HepG2 (cell line): ENCODE measurements at places on chromosomes 1 and 21.

GRCh38 chr1:217647791-217648190 is 16.6 kb downstream of the SPATA17 start:
- DNase-seq: no peak

- DNase-seq: no peak
Measured at GRCh38 chr1:39733161-39733560, 5.5 kb upstream of the PPIE start.

GRCh38 chr1:97764991-97765390 is 155.8 kb downstream of the DPYD start:
- no peak for DNase-seq

GRCh38 chr1:233278631-233279030 is 16.9 kb downstream of the PCNX2 start:
- no peak for DNase-seq

GRCh38 chr1:117861694-117862093 is 67.7 kb downstream of the GDAP2 start:
- no peak for DNase-seq

GRCh38 chr1:153793261-153793972 is 18.2 kb downstream of the SLC27A3 start:
- no peak for DNase-seq

GRCh38 chr21:18443701-18444100 is 40.1 kb upstream of the TMPRSS15 start:
- no peak for DNase-seq

GRCh38 chr1:46529031-46529630 is 22.3 kb downstream of the KNCN start:
- DNase-seq: no peak

GRCh38 chr1:47436979-47437446 is 831 bp upstream of the FOXD2 start:
- DNase-seq: no peak

- no peak for DNase-seq
Measured at GRCh38 chr1:114076308-114076707, 77.4 kb downstream of the SYT6 start.

DNA sequence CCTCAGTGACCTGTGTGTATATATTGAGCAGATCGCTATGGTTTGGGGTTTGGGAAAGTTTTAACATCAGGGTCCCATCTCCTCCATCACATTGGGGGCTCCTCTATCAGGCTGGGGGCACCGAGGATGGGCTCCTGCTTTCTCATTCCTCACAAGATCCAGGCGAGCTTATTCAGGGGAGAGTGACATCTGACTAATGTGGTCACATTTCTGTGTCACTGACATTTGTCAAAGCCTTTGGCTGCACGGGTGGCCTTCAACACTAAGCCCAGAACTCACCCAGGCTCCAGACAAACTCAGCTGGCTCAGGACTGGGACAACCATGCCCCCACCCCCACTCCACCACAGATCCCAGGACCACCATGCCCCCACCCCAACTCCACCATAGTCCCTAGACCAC is 103.3 kb upstream of the IFFO2 start:
- DNase-seq: no peak

DNA sequence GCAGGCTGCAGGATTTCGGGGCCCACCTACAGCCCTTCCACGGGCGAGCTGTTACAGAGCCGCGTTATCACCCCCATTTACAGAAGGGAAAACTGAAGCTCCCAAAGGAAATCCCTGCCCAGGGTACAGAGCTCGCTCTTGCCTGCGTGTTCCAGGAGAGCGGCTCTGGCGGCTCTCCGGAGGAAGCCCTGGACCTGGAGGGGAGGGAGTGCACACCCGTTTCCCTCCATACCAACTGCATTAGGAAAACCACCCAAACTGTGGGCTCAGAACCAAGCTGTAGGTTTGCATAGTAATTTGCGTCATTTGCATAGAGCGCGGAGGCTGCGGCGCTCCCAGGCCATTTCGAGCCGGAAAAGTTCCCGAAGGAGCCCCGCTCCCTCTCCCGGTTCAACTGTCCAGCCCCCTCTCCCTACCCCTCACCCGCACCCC is 24.7 kb upstream of the ADGRB2 start:
- peak; percentile 28 for DNase-seq

- DNase-seq: no peak
Measured at GRCh38 chr1:76820028-76820427, 47.3 kb upstream of the ST6GALNAC5 start.

- no peak for DNase-seq
Measured at GRCh38 chr1:230679192-230679591, 34.7 kb downstream of the AGT start.

DNA sequence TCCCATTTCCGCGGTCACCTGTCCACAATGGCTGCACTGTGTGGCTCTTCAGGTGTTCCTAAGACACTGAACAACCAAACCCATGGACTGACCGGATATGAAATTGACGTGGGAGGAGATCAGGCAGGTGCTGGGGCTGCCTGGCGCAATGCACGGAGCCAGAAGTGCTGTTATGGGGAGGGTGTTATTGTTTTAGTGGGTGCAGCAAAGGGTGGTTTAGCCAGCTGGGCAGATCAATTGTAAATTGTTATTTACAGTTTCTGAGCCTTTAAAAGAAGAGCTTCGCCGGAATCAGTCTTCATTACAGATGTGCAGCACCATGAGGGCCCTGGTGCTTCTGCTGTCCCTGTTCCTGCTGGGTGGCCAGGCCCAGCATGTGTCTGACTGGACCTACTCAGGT is at the start of gene CA6:
Gene CA6 (plus strand): TSS at position 301 of the 400 bp plus-strand sequence. CDS start 19 bp downstream, at position 320.
- DNase-seq: no peak

- DNase-seq: no peak
Measured at GRCh38 chr1:23393706-23394105, 24.1 kb upstream of the ZNF436 start.

GRCh38 chr1:20597650-20598049 is 8.8 kb downstream of the CDA start:
- DNase-seq: no peak

GRCh38 chr1:54813485-54814125 is 12.5 kb upstream of the TTC22 start:
- no peak for DNase-seq

GRCh38 chr1:88877382-88877825 is 14.0 kb downstream of the GTF2B start:
- peak; percentile 24 for DNase-seq

GRCh38 chr1:119549719-119550132 is 42.7 kb downstream of the HSD3B1 start:
- DNase-seq: peak; percentile 53

DNA sequence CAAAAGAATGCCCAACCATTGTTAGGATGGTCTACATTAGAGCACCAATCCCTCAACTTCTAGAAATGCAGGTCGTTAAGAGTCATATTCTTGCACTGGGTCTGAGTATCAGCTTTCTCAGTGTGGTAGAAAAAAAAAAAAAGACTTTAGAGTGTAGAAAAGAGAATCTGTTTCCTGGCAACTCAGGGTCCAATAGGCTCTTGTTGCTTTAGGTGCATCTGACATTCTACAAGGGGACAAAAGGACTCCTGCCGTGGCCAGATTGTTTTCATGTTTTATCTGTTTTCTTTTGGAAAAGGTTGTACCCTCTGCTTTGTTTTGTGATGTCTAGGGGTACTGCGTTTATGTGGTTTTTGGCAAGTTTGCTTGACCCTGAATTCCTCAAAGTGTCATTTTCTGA is 105.4 kb upstream of the KCNK2 start:
- DNase-seq: no peak

GRCh38 chr1:200929530-200930278 is 35.0 kb downstream of the INAVA start:
- no peak for DNase-seq

- DNase-seq: peak; percentile 50
Measured at GRCh38 chr1:55443175-55443915, 228.2 kb upstream of the USP24 start.

DNA sequence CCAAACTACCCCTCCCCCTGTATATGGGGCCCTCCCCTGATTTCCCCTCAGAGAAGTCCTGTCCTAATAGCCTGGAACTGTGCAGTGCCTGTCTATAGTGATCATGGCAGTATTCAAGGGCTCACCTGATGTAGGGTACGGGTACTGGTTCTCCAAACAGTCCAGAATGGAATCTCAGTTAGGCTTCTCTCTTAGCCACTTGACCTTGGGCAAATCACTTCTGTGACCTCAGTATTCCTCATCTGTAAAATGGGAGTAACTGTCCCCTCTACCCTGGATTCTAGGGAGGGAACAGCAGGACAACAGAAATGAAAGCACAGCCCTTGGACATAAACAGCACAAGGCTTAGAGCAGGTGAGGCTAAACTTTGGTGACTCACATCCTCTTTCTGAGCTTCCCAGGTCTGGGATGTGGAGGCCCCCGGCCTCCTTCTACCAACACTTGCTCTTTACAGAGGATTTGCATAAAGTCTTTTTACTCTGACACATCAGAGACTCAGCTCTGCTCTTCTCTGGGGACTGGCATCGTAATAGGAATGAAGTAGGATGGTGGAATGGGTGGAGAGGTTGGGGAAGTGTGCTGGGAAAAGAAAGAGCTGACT is 20.0 kb upstream of the PDZK1IP1 start:
- DNase-seq: no peak

DNA sequence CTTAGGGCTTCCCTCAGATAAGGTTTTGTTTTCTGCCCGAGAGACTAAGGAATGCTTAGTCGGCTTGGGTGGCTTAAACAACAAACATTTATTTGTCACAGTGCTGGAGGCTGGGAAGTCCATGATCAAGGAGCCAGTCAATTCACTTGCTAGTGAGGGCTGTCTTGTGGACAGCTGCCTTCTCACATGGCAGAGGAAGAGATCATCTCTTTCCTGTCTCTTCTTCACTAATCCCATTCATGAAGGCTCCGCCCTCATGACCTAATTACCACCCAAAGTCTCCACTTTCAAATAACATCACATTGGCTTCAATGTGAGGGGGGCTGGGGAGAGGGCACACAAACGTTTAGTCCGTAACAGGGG is 50.5 kb upstream of the IL12RB2 start:
- no peak for DNase-seq

DNA sequence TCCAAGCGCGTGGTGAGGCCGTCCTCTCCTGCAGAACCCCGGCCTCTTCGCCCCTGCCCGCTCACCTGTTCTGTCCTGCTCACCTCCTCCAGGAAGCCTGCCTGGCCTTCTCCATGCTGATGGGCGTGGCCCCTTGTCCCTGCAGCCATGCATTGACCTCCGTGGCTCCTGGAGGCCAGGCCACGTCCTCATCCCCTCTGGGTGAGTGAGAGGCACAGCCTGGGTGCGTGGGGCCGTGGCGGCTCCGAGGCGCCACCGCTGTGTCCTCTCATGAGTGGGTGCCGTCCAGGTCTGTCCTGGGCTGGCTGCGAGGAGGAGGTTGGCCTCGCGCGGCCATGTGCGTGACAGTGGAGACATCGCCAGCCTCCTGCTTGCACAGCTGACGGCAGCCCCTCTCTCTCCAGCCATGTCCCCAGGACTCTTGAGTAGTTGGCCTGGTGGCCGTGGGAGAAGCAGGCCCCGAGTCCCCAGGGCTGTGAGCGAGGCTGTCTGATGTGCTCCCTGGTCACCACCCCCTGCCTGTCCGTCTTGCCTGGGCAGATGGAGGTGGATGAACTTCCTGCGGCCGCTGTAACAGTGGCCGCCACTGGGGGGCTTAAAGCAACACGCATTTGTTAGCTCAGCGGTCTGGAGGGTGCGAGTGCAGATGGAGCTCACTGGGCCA is 58.1 kb downstream of the PRKCZ start:
- peak; percentile 40 for DNase-seq

DNA sequence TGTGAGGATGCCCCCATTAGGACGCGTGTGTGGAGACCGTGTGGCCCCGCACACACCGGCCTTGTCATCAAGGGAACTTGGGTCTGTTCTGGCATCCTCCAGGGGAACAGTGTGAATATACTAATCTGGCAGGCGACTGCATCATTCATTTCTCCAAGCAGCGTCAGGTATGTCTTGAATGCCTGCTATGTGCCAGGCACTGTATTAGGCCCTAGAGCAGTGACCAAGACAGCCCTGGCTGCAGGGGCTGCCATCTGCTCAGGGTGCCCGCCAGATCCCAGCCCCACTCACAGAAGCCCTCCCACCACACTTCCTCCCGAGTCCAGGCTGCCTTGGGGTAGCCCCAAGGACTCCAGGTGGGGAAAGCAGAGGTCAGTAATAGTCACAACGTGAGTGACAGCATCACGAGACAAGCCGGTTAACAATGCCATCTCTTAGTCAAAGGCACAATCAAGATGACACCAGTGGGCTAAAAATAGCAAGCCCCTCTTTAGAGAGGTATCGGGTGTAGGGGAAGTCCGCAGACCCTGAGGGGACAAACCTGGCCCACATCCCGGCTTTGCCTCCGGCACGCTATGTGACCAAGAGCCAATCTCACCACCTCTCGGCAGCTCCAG is 7.5 kb upstream of the LAPTM5 start:
- no peak for DNase-seq

- no peak for DNase-seq
Measured at GRCh38 chr1:198417039-198417438, 123.4 kb downstream of the ATP6V1G3 start.

GRCh38 chr1:186443638-186444037 is 17.3 kb downstream of the PDC start:
- no peak for DNase-seq

GRCh38 chr1:245197911-245198379 is 43.2 kb downstream of the KIF26B start:
- DNase-seq: no peak

GRCh38 chr1:89815040-89815439 is 5.8 kb upstream of the LRRC8D start:
- no peak for DNase-seq

DNA sequence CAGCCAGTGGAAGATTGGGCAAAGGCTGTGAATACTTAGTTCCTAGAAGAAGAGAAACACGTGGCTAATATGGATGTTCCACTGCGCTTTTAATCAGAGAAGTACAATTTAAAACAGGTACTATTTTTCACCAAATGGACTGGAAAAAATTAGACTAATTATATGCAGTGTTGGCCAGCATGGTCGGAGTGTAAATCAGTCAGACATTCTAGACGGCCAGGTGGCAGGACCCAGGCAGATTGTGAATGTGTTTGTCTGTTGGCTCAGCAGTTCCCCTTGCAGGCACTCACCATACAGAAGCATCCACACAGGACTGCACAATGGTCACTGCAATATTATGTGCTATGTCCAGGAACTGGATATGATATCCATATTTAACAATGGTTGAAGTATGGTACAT is 23.9 kb upstream of the SLC25A34 start:
- no peak for DNase-seq

DNA sequence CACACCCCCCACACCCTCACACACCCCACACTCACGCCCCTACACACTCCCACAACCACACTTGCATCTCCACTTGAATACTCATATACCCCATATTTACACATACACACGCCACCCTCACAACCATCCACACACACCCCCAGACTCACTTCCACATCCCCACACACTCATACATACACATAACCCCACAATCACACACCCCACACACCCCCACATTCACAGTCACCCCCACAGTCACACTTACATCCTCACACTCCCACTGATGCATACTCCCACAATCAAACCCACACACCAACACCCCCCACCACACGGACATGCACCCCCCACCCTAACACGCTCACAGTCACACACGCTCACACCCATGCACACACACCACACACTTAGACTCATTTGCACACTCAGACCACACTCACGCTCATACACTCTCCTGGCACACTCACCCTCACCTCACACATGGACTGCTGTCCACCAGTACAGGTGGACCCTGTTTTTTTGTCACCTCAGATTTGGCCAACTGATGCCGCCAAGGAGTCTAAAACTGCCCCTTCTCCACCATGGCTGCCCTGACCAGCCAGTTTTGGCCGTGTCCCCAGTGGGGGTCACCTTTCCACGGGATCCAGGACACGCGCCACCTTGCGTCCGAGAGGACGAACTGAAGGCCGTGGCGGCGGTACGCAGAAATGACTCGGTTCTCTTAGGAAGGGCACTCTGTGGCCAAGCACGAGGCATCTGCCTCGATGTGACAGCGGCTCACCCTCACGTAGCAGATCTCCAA is 45.3 kb upstream of the EDN2 start:
- no peak for DNase-seq
